Activated naive CD8-positive, alpha-beta T cell treated with anti-CD3 and anti-CD28 coated beads, Interleukin-2, amount 10 ng/mL, durations not matched to agents 7 days and 5 days (primary cell): ENCODE measurements at places on chromosomes 2 and 18.

DNA sequence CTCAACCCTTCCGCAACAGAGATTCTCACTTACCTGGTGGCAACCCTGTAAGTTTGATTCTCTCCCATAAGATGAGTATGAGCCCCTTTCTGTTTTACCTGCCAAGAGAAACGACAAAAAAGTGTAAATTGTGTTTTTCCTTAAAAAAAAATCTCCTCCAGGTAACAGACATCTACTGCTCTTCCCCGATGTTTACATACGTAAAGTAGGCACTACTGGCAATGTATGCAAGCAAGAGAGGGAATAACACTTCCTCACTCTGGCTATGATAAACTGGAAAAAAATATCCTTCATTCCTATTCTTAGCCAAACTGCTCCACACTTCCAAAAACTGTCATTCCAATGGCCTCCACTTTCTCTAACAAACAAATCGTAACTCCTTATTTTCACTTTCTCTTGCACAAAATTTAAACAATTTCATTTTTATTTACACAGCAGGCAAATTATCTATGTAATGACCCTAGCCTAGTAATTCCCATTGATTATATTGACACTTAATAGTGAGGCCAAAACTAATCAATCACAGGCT, 184.5 kb downstream of the TCF4 start:
- no peak for DNase-seq

GRCh38 chr2:184041777-184042176, 556.6 kb upstream of the ZNF804A start:
- no peak for DNase-seq

DNA sequence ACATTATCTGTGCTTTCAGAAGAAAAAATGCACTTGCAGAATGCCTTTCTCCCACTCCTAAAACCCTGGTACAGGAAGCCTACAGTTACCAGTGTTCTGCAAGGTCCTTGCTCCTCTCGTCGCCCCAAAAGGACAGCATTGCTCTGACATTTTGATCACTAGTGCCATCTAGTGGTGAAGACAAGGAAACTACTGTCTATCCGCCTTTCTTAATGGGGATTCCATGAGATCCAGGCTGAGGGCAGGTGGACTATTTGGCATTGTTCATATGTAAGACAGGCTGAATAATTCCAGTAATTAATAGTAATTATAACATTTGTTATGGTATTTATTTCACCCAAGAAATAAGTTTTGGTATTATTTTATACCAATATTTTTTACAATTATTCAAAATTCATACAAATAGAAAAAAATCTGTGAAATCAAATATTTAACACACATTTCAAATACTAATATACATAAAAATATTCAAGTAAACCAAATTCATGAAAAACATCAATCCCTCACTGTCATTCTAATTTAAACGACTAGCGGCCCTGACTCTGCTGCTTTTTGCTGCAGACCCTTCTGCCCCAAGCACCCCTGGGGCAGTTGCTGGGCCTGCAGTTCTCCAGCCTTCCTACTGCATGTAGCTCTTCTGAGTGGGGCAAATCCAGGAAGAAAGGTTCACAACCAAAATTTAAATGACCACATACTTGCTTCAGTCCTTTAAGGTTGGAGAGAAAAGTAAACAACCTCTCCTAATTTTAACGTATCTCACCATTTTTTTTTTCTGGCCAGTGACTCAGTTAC, 19.0 kb downstream of the TPGS2 start:
- DNase-seq = no peak

- no peak for DNase-seq
Measured at GRCh38 chr2:85997017-85997970, 108.4 kb downstream of the POLR1A start.

GRCh38 chr2:17799301-17800120, 16.7 kb upstream of the MSGN1 start:
- no peak for DNase-seq

DNA sequence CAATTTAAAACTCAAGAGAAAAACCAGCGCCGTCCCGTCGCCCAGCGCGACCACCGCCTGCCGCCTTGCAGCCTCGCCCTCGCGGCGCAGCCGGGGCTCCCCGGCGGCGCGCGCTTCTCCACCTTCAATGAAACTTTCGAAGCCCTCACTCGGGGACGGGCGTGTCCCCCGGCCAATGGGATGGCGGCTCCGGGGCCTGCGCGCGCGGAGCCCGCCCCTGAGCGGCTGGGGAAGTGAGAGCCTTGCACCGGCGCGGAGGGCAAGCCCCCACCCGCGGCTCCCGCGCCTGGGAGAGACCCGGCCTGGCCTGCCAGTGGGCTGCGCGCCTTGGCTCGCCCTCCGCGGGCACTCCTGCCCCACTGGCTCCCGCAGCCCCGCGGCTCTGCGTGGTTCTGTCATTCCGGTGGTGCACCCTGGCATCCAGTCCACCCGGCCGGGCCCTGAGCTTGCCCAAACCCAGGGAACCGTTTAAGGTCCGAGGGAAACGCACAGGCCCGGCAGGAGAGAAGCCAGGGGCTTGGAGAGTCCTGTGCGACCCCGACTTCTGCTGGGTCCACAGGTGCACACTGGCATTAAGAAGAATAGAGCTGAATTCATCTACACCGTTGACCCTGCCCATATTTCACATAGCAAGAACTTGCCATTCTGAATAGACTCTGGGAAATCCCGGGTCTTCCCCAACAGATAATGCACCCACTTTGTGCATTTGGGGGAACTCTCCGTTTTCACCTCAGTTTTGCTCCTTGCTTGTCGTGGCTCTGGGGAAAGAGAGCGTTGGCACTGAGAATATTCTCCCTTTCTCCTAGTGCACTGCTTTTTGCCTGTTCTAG, at the start of gene PIEZO2:
TSS of gene PIEZO2 (minus strand) at position 129 of the 830 bp plus-strand sequence. CDS start 981 bp downstream, outside the sequence.
- DNase-seq = no peak

DNA sequence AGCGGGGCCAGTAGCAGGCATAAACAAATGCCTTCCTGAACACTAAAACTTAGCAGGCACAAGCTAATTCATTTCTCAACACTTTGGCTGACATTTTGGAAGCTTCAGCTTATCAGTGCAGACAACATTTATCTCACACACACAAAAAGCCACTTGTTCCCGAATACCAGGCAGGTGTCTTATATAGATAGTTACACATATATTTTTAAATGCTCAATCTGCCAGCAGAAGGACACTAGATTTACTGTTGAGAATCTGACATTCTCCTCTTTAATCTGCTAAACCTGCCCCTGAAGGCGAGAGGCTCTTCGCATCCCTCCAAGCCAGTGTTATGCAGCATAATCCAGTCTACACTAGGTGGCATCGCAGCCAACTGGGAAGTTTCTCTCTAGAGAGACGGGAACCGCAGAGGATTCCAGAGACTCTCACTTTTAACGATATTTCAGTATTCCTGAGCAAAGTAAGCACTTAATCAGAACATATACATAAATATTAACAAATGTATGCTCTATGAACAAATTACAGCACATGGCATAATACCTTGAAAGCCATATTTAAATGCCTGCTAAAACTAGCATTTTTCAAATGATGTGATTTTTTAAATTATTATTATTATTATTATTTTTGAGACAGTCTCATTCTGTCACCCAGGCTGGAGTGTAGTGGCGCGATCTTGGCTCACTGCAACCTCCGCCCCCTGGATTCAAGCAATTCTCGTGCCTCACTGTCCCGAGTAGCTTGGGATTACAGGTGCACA, 90.2 kb upstream of the SCG2 start:
- no peak for DNase-seq

GRCh38 chr2:221969087-221969829, 329.5 kb downstream of the PAX3 start:
- no peak for DNase-seq

DNA sequence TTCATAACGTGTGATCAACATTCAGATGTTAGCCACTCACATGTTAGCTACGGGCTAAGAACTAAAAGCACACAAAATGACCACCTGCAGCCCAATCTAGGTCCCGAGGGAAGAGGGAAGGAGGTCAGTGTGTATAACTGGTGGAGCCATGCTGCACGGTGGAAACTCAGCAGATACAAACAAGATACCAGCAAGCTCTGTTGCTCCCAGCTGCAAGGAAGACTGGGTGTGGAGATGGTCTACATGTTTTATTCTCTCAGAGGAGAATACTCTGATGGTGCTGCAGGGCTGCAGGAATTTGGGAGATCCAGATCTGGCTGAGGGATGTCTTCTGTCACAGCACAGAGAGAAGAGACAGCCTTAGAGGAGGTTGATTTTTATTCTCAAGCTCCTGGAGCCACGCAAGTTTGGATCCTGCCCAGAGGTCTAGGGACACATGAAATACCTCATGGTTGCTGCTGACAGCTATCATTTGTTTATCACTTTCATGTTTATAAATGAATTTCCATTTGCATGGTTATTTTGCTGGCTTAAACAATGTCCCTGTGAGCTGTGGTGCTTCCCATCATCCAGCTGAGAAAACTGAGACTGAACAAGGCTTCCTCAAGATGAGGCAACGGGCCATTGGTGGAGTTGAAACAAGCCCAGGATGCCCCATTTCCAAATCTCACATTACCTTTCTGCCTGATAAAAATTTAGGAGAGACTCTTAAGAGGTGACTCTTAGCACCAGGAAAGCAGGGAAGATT, 30.9 kb downstream of the RNF144A start:
- DNase-seq = no peak

DNA sequence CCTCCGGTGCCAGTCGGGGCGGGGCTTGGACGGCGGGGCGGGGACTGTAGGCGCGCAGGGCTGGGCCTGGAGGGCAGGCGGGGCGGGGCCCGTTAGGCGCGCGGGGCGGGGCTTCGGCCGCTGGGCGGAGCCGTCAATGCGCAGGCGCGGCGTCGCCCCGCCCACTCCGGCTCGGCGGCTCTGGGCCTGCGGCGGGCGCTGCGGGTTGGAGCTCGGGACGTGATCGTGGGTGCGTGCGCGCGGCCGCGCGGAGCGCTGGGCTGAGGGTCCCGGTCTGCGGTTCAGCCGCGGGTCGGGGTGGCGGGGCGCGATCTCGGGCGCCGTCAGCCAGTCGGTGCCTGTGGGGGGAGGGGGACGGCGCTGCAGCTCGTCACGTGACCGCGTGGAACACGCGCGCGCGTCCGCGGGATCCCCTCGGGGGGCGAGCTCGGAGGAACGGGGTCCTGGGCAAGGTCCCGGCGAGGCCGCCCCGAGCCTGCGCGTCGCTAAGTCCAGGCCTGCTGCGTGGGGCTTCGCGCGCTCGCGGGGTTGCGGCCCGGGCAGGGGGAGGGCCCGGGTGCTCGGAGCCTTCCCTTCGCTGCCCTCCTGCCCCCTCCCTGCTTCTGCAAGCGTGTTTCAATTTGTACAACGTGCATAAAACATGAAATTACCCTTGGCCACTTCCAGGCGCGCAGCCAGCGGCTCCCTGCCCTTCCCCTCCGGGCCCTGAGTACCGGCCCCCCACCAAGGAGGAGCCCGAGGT, at the start of gene D2HGDH:
TSS of gene D2HGDH (plus strand) at position 164 of the 742 bp plus-strand sequence. CDS start 595 bp downstream, outside the sequence.
- peak; percentile 99 for DNase-seq

DNA sequence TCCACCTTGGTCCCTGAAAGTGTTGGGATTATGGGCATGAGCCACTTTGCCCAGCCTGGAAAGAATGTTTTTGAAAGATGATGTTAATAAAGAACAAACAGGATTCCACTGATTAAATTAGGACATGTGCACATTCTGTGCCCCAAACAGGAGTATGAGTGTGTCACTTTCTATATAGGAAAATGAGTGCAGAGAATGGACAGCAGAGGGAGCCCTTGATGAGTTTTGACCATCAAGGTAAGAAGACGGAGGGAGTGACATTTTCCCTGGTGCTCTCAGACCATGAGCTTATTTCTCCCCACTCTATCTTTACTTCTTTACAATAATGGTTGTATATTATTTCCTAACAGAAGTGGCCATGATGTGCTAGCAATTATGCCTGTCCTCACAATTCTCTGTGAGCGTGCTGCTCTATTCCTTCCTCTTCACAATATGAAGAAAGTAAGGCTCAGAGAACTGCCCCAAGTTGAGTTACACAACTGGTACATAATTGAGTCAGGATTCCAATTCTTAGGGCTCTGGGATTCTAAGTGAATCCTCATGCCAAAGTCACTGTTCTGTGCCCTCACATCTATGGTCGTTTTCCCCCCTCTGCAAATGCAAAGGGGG, 20.6 kb downstream of the RPL37A start:
- DNase-seq = no peak

- no peak for DNase-seq
Measured at GRCh38 chr2:160194351-160194750, 5.7 kb downstream of the ITGB6 start.

GRCh38 chr2:172372436-172372835, 55.0 kb upstream of the ITGA6 start:
- DNase-seq = no peak

- DNase-seq = no peak
Measured at GRCh38 chr18:79497638-79498081, 101.9 kb downstream of the NFATC1 start.

- no peak for DNase-seq
Measured at GRCh38 chr2:232973796-232974195, 39.3 kb downstream of the NGEF start.
